ENCODE measurements at places on chromosomes 6 and 20.

DNA sequence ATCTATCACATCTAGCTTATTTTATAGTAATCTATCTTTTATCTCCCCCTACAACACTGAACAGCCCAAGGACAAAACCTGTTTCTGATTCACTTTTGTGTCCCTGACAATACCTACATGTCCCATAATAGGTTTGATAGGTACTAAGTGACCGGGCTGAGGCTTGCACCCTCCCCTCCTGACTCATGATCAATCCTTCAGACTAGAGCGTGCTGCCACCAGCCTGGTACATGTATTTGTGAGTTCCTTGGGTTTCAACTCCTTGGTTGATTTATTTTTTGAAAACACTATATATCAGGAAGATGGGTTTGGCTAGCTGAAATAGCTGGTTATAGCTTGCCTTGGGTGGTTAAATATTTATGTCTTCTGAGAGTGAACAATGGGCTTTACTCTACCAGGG is 41.6 kb upstream of the RAB23 start:
- no peak for DNase-seq

DNA sequence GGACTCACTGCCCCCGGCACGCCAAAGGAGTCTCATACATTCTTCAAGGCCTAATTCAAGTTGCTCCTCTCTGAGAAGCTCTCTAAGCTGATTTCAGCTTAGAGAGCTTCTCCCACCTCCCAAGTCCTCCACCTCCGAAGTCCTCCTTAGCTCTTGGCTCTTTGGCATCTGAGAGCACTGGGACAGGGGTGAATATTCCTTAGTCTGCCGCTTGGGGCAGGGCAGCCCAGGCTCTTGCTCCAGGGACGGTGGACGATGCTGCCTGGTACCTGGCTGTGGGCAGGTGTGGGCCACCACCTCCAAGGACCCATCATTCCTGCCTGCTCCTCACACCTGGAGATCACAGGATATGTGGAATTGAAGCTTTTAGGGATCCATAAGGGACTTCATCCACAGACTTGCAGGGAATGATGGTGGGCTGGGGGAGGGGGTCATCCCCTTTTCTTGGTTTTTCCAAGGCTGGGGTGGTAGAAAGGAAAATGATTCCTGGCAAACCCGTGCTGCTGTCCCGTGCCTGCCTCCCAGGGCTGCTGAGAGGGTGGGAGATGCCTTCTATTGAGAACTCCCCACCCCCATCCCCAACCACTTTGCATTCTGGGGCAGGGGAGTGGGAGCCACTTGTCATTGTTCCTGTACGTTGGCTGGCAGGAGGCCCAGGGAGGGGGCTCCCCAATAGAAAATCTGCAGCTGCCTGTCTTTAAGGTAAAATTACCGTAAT is 57.4 kb downstream of the ARHGAP40 start:
- DNase-seq = no peak

DNA sequence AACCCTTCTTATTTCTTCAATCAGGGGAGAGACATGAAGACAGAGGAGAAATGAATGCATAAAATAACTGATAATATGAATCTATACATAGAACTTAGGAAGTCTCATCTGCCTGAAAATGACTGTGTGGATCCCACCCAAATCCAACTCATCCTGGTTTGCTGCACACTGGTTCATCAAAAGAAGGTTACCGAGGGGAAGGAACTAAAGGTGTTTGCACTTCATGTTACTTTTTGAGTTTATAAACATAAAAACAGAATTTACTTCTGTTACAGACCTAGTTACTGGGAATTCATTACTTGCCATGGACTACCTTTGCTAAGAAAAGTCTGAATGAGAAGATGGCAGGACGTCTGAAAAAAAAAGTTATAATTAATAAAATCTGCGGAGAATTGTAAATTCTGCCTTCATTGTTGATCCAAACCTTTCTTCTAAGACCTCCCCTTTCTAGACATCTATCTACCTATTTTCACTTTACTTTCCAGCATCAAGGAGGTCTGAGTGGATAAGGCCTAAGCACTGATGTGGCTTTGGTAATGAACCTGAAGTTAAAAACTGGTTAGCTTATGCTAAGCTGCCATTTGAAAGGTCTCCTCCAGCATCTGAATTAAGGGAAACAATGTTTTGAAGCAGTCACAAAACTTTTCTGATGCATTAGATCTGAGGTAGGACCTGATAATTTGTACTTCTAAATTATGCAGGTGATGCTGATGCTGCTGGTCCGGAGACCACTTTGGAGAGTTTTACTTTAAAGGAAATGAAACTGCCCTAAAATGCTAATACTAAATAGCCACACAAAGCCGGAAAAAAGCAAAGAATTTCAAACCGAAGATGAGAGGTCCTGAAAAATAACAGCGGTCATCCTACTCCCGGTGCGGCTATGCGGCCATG is 84.0 kb downstream of the HFE start:
- no peak for DNase-seq

GRCh38 chr6:121828146-121828886 is 392.9 kb downstream of the GJA1 start:
- DNase-seq = no peak

DNA sequence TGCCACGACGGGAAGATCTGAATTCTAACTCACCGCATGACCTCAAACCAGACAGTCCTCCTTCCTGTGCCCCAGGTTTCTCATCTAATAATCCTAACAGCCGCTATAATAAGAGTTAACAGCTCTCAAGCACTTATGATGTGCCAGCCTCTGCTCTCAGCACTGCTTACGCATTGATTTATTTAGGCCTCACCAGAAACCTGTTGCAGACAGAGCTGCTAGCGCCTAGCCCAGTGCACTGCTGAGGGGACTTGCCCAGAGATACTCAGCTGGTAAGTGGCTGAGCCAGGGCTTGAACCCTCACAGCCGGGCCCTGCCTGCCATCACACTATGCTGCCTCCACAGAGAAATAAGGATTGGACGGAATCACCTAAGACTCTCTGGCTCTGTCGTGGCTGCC is 37.7 kb downstream of the GRM4 start:
- DNase-seq = no peak

GRCh38 chr6:45663251-45664221 is 285.8 kb upstream of the SUPT3H start:
- DNase-seq = no peak

DNA sequence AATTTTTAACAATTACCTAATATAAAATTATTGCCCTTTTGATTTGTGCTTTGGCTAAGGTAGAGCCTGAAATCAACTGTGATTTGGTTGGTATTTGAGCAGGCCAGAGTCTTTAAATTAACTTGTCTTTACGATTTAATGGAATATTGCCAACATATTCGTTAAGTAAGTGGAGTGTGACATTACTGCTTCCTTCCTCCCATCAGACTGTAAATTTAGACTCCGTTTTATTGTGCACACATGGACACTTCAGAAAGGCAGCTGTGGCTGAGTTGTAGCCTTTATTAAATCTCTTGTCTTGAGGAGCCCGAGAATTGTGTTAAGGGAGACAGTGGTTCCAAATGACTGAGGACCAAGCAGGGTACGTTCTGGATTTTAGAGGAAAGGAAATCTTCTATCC is 57.4 kb downstream of the CAP2 start:
- no peak for DNase-seq

Measured in right renal pelvis (tissue), 4 donors.